ENCODE measurements at places on chromosomes 1 and 21.

DNA sequence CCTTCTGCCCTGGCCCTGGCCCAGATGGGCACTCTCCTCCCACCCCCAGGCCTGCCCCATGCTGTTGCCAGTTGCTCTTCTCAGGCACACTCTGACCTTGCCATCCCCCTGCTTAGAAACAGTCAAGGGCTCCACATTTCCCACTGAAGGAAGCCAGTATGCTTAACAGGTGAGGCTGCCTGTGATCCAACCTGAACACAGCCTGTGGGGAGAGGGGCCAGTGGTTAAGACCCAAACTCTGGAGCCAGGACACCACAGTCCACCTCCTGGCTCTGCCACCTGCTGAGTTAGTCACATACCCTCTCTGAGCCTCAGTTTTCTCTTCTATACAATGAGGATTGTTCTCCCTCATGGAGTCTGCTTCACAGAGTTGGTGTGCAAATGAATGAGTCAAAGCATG, 526.9 kb downstream of the MATN1 start:
- no peak for DNase-seq

DNA sequence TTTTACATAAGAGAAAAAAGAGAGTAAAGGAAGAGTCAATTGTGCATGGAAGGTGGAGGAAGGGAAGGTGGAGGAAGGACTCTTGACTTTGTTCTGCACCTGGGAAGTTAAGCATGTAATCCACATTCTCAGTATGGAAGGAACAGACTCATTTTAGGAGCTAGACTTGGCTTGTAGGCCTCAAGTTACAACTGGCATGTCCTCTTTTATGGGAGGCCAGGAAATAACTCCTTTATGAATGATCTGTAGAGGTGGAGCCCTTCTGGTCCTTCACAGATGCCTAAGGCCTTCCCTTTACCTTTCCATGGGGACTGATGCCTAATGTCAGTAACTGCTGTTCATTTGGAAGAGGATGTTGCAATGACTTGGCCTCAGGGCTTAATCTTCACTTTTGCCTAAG, 29.4 kb upstream of the CCSAP start:
- DNase-seq, result no peak

- no peak for DNase-seq
These were observed 57.5 kb upstream of the GUCA2A start for GRCh38 chr1:42221952-42222606.

- no peak for DNase-seq
These were observed 257.4 kb downstream of the MATN1 start for GRCh38 chr1:30466026-30466425.
